RWPE2 (cell line): ENCODE measurements at places on chromosomes 7 and 10.

GRCh38 chr7:156005202-156005691 is 193.0 kb upstream of the SHH start:
- DNase-seq = no peak

GRCh38 chr10:517241-517830 is 172.1 kb downstream of the DIP2C start:
- no peak for DNase-seq

GRCh38 chr7:107836237-107837144 is 33.5 kb upstream of the SLC26A3 start:
- DNase-seq = no peak

GRCh38 chr10:62850646-62851045 is 34.5 kb upstream of the EGR2 start:
- DNase-seq = no peak

GRCh38 chr10:78567680-78568455 is 500.9 kb upstream of the ZMIZ1 start:
- DNase-seq = no peak

DNA sequence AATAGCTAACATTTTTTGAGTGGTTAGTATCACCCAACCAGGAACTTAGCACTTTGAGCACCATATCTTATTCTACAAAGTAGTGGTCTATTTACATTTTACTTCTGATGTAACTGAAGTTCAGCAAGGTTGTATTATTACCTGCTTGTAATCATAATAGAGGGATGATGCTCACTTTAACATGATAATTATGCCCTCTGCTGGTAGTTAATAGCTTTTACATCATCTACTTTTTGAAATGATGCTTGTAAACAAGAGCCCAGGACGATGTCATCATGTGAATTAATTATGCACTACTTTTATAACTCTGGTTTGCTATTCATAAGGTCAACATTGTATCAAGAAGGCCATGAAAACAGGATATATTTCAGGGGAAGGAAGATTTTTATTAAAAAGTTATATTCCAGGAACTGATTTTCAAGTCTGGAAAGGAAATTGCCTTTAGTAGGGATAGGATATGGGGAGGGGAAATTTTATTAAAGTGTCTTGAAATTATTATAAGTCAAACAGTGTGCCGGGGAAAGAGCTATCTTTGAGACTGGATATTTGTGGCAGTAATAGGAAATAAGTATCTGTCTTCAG is 80.3 kb upstream of the SCIN start:
- DNase-seq = no peak

DNA sequence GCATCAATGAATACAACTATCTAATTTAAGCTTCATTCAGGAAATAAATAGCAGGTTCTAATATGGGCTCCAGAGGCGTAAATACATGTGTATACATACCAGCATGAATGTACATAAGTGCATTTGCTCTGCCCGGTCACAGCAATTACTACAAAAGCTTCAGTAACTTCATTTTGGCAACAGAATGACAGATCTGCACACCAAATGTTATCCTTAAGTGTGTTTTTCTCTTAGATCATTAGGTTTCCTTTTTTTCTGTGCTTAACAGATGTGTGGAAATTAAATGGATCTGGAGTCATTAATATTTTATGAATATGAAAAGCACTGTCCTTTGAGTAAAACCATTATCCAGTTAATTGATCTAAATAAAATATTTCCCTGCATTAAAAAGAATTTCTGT is 159.0 kb upstream of the MEOX2 start:
- DNase-seq = no peak

DNA sequence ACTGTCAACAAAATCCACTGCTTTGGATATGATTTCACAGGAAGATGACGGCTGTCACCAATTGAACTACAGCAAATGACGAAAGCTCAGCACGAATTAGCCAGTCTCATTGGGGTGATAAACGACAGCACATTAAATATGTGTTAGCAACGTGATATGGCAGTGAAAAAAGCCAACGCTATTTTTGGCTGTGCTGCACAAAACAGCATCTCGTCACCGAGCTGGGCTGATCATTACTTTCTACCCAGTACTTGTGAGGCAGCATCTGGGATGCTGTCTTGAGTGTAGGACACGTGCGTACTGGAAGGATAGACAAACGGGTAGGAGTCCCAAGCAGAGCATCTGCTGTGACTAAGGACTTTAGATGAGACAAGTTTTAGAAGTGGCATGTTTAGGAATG is 138.3 kb downstream of the EXOC4 start:
- DNase-seq = no peak

- no peak for DNase-seq
Measured at GRCh38 chr10:3353235-3353634, 180.7 kb upstream of the PITRM1 start.

DNA sequence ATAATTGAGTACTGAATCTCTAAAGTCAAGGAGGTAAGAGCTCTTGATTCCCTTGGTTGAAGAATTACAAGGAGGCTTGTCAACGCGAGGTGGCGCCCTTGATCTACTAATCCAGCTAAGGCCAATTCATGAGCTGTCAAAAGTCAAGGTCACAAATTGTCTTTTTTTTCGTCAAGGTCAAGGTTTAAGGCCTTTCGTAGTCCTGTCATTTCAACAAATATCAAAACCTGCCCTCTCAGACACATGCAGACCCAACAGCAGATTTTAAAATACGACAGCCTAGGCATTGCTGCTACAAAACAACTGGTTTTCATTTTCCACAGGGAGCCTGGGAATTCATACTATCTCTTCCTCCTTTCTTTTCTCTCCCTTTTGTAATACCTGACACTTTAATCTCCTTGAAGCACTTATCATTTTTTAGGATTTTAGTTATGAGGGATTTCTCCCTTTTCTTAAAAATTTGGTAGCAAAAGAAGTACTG is 3.6 kb downstream of the HOXA13 start:
- no peak for DNase-seq

DNA sequence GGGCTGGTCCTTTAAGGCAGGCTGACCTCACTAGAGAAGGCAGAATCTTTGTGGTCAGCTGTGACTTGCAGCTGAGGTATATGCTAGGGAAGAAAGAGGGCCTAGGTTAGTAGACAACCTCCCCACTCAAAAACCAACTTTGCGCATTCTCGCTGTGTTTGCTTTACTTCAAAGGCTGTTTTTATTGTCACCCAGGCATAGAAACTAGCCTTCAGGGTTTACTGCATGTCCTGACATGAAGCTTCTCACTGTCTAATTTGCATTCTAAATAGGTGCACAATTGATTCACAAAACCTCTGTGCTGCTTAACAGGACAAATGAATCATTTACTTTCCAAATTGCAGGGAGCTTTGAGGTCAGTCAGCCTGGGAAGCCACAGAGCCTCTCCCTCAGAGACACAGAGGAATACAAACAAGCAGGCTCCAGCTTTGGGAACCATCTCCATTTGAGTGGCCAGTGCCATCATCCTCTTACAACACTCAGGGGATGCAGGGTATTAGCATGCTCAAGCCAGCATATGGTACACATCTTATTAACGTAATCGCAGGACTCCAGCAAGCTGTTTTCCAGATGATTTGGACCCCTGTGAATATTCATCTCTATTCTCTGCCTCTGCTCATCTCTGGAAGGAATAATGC is 596.4 kb upstream of the GHITM start:
- no peak for DNase-seq

- no peak for DNase-seq
Measured at GRCh38 chr10:30562787-30563186, 66.8 kb downstream of the LYZL2 start.

DNA sequence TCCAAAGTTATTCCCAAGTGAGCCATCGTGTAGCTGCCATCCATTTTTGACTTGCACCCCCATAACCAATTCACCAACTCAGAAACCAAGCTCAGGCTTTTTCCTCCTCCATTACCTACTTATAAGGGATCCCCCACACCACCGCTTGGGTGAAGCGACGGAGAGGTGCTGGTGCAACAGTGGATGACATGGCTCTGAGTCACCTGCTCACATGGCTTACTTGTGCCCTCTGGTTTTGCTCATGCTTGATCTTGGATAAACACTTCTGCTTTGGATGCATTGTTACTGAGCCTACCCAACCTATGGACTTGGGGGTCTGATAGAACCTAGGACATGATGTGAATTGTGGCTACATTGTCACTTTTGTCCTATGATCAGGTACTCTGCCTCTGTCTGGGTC is 12.0 kb upstream of the AKR1B1 start:
- DNase-seq = no peak

DNA sequence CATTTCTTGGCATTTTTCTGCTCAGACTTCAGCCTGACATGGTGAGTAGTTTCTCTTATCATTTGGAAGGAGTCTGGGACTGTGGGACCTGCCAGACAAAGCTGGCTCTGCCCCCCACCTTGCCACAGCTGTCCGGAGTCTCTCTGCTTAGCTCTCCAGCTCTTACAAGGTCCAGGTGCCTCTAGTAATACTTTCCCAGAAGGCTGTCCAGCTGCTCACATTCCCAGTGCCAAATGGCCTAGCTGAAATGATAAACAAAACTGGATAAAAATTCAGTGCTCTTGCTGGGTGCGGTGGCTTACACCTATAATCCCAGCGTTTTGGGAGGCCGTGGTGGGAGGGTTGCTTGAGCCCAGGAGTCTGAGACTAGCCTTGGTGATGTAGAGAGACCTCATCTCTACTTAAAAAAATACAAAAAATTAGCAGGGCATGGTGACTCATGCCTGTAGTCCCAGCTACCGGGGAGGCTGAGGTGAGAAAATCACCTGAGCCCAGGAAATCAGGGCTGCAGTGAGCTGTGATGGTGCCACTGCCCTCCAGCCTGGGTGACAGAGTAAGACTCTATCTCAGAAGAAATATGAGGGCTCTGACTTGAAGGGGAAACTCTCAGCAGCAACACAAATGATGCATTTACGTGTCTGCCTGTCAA is 86.8 kb downstream of the C10orf90 start:
- no peak for DNase-seq

- no peak for DNase-seq
Measured at GRCh38 chr10:5895365-5895764, 5.3 kb downstream of the FBH1 start.

DNA sequence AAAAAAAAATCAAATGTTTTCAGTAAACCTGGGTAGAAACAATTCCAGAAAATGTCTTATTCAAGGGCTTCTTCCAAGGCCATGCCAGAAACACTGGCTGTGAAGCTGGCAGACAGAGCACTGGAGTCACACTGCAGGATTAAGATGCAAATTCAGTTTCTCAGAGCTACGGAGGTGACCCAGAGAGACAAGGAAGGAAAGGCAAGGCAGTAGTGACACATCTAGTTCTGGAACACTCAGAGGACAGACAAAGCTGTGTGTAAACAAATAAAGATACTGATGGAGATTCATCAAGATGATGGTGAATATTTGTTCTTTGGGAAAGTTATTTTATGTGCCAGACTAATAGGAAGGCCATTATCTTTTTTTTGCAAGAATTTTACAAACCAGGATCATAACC is 608.3 kb upstream of the C7orf33 start:
- no peak for DNase-seq

DNA sequence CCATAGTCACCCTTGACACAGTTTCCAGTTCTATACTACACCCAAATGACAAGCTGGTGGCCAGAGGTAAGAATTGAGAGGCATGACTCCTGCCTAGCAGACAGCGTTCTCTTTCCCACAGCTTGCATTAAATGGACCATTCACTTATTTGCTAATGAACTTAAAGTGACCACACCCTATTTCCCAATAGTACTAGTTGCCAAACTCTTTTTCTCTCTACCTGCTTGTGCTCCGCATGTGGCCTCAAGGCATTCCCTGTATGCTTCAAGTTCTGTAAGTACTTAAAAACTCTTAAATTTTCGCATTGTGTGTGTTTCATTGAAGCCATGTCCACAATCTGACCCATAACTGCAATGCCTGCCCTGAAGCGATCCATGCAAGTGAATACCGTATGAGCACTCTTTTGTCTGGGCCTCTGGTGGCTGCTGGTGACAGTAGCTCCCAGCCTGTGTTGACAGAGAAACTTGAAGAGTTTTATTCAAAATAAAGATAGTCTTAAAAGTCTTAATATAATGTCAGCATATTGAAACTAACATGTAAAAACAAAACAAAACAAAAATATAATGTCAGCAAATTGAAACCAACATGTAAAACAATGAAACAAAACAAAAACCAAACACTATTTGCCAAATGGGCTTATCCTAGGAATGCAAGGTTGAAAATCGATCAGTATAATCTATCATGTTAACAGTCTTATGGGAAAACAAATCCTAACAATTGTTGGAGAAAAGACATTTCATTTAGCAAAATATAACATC is 73.6 kb downstream of the CCSER2 start:
- no peak for DNase-seq

DNA sequence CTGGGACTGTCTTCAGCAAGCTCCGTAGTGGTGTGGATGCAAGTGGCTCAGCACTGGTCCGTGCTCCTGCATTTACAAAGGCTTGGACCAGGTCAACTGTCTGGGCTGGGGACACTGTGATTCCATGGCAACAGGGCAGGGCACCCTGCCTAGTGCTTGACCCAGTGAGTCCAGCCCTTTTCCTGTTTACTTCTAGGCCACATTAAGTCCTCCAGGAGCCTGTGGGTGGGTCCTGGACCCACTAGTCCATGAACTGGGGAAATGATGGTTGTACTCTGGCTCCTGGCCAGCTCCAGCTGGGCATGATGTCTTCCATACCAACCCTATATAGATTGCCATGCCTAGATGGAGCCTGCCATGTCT is 152.0 kb downstream of the RPS24 start:
- no peak for DNase-seq

GRCh38 chr7:81187753-81188152 is 268.9 kb upstream of the SEMA3C start:
- no peak for DNase-seq

DNA sequence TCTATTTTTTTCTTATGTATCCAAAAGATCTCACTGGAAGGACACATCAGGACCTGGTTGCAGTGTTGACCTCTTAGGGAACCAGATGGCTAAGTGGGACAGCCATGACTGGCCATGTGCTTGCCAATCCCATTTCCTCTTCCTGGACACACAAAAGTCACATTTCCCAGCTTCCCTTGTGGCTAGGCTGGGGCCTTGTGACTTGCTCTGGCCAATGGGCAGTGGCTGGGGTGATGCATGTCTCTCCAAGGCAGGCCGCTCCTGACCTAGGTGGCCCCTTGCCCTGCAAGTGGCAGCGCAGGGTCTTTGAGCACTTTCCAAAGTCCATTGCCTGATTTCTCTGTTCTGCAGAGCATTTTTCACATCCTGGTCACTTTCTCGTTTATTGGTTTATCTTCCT is 41.7 kb upstream of the HSPA12A start:
- DNase-seq = no peak

DNA sequence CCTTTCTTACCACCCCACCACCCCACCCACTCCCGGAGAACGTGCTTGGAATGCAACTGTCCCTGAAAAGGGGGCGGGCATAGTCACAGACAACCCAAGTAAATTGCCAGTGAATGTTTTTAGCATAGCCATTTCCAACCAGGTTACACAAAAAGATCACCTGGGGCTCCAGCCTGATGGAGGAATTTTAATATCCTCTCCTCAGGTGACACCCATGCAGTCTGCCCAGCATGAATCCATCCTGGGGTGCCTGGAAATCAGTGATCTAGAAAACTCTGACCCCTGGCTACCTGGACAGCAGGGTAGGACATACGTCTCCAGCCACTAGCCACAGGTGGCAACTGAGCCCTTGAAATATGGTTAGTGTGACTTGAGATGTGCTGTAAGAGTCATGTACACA is 61.1 kb downstream of the SORBS1 start:
- DNase-seq = no peak
